ENCODE measurements at places on chromosomes 1 and 21.
A peak's percentile ranks its signal among the peaks of the same experiment; 100 is the strongest.

GRCh38 chr1:30242168-30242567 is 481.2 kb downstream of the MATN1 start:
- no peak for DNase-seq

DNA sequence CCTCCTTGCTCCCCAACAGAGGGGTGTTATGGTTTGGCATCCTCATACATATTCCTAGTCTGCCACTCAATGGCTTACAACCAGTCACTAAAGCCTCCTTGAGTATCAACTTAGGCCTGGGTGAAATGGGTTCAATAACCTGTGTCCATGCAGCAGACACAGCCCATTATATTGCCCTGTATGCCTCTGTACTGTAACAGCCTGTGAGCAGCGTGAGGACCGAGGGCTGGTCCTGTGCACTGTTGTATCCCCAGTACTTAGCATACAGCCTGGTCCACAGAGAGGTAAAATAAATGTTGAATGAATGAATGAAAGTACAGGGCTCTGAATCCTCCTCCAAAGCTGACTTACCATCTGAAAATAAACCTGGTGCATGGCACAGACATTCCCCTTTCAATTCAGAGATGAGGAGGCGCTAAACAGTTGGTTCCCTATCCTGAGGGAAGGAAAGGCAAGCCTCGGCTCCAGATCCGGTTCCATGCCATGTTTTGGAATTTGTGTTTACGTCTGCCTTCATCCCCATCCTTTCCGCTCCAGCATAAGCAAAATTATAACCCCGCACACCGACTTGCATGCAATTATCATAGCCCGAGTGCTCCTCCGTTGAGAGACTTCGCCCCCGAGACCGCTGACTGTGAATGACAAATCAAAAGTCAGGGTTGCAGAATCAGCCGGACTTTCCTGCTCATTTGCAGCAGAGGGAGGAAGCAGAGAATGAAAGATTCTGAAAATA is 45.0 kb upstream of the DNAJC6 start:
- no peak for DNase-seq

GRCh38 chr1:84504580-84505492 is 1.4 kb upstream of the SPATA1 start:
- DNase-seq: peak; percentile 74

DNA sequence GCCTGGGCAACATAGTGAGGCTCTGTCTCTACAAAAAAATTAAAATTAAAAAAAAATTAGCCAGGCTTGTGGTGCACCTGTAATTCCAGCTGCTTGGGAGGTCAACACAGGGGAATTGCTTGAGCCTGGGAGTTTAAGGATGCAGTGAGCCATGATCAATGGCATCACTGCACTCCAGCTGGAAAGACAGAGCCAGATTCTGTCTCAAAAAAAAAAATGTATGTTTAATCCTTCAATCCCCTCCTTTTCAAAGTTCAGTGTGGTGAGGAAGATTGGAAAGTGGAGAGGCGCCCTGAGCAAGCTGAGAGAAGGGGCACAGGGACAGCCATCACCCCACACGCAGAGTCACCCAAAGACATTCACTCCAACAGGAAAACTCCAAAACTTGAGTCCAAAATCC is 97.7 kb upstream of the BACE2 start:
- DNase-seq: no peak

DNA sequence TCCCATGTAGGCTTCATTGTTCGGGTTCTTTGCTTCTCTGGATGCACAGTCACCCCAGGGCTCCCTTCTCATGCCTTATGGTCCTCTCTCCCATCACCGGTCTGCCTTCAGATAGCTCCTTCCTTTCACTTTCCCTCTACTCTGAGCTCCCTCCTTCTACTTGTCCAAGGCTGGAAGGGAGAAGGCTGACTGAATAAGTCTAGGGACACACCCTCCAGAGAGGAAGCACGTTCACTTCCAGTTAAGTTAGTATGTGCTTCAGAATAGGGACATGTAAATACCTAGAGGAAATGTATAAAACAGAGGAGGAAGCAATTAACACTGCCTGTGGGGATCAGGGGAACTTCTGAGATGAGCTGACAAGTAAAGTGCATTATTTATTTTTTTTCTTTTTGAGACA is 23.5 kb downstream of the CXADR start:
- DNase-seq: no peak
